Activated CD8-positive, alpha-beta memory T cell treated with anti-CD3 and anti-CD28 coated beads for 1 hour (primary cell): ENCODE measurements at places on chromosomes 16 and 17.

GRCh38 chr16:58046936-58047335 lies 21.4 kb downstream of the MMP15 start:
- DNase-seq, result no peak

GRCh38 chr17:46865100-46865499 lies 13.7 kb downstream of the WNT9B start:
- DNase-seq, result no peak

- no peak for DNase-seq
Measured at GRCh38 chr16:21226749-21227148, 6.8 kb upstream of the ANKS4B start.

DNA sequence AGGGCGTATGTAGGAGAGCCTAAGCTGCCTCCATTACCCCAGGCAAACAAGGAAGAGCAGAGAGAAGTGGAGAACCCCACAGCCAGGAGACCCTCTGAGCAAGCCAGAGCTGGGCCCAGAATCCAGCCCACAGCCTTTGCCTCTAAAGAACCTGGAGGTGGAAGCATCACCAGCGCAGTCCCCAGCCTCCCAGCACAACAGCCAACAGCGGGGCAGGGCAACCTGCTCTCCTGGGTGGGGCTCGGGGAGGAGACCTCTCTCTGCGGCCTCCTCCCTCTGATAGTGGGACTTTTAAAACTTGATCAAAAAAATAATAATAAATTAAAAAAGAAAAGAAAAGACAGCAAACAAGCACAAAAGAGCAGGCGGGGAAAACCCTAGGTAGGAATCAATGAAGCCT lies 45.9 kb downstream of the AXIN2 start:
- no peak for DNase-seq

DNA sequence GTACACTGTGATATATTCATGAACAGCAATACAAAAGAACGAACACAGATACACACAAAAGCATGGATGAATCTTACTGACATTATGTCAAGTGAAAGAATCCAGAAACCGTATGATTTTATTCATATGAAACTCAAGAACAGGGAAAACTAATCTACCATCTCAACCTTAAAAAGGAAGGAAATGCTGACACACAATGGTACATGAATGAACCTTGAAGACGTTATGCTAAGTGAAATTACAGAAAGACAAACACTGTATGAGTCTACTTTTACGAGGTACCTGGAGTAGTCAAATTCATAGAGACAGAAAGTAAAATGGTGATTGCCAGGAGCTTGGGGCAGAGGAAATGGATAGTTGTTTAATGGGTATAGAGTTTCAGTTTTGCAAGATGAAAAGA lies 8.7 kb upstream of the PRKCB start:
- DNase-seq, result no peak

GRCh38 chr17:4679658-4680057 lies 24.3 kb downstream of the PELP1 start:
- no peak for DNase-seq

- no peak for DNase-seq
Measured at GRCh38 chr17:38538906-38539305, 66.8 kb downstream of the SRCIN1 start.

GRCh38 chr17:56995766-56996165 lies 17.8 kb downstream of the SCPEP1 start:
- DNase-seq, result no peak

DNA sequence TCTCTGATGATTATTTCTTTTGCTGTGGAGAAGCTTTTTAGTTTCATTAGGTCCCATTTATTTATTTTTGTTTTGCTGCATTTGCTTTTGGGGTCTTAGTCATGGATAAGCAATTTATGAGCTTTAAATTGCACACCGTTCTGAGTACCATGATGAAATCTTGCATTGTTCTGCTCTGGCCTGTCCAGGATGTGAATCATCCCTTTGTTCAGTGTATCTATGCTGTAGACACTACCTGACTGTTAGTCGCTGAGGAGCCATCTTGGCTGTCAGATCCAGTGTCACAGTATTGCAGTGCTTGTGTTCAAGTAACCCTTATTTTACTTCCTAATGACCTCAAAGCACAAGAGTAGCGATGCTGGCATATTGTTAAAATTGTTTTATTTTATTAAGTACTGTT lies 218.0 kb upstream of the CNTNAP4 start:
- DNase-seq, result no peak

DNA sequence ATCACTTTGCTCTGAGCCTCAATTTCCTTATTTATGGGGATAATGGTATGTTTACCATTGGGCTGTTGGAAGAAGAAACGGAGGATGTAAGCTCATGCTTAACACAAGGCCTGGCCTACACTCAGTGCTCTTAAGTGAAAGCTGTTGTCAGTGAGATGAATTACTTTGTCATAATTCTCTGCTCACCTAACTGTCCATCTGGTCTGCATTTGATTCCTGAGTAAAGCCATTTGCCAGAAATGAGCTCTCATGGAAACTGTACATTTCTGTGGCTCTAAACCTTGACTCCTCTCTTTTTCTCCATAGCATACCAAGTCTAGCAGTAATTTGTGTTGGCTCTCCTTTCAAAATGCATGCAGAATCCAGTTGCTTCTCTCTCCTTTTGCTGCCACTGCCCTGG lies 445.7 kb downstream of the UTP18 start:
- DNase-seq, result no peak

GRCh38 chr17:60327134-60327900 lies 64.6 kb downstream of the USP32 start:
- DNase-seq, result no peak

GRCh38 chr17:41803049-41804020 lies 8.4 kb downstream of the P3H4 start:
- DNase-seq, result no peak

DNA sequence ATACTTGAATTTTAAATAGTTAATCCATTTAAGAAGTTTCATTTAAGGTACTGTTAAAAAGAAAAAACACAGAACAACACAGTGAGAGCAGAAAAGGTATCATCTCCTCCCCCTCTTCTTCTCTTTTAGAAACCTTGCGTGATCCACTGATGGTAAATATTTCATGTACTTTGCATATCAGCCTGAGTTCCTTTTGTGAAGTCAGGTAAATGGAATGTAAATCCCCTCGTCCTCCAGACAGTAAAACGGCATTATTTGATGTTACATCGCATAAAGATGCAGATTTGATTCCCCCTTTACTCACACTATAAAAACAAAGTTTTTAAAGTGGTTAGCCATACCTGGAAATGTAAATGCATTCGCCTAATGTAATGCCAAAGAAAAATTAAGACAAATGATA lies 234.4 kb downstream of the WWOX start:
- no peak for DNase-seq

DNA sequence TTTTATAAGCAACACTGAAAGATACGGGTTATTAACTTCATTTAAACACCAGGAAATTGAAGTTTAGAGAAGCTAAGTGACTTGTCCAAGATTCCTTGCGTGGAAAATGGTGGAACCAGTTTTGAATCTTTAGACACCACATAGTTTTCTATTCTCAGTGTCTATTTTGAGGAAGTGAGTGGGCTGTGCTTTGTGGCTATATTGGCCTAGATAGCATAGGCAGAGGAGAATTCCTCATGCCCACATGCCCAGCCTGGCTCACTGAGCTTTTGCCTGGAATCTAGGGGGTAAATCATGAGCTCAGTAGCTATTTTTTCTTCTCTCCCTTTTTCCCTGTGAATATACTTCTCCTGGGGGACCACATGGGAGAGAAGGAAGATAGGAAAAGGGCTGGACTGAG lies 431.3 kb downstream of the HS3ST3B1 start:
- no peak for DNase-seq

GRCh38 chr17:43449470-43450248 lies 34.1 kb upstream of the DHX8 start:
- DNase-seq, result no peak

- DNase-seq, result no peak
Measured at GRCh38 chr17:1813088-1813487, 16.6 kb downstream of the SMYD4 start.

GRCh38 chr16:74842413-74842812 lies 67.8 kb upstream of the FA2H start:
- no peak for DNase-seq

GRCh38 chr17:57288773-57289121 lies 32.4 kb downstream of the MSI2 start:
- no peak for DNase-seq

GRCh38 chr16:9845661-9846361 lies 336.4 kb downstream of the GRIN2A start:
- DNase-seq, result no peak

DNA sequence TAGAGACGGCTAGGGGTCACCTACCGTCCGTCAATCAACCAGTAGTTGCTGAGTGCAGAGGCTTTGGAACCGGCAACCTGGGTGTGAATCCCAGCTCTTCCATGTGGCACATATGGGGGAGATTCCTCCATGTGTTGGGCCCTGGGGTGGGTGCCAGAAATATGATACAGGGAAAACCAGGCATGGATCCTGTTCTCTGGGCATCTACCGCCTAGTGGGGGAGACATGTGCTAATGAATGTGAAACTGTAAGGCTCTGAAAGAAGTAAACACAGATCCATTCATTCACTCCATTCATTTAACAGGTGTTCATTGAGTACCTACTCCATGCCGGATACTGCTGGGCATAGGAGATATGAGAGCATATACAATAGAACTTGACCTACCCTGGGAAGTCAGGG lies 39.5 kb upstream of the SDK2 start:
- DNase-seq, result no peak

GRCh38 chr16:8110572-8111514 lies 479.5 kb downstream of the TMEM114 start:
- DNase-seq, result no peak

- DNase-seq, result no peak
Measured at GRCh38 chr17:15436473-15437302, 30.7 kb downstream of the CDRT4 start.

DNA sequence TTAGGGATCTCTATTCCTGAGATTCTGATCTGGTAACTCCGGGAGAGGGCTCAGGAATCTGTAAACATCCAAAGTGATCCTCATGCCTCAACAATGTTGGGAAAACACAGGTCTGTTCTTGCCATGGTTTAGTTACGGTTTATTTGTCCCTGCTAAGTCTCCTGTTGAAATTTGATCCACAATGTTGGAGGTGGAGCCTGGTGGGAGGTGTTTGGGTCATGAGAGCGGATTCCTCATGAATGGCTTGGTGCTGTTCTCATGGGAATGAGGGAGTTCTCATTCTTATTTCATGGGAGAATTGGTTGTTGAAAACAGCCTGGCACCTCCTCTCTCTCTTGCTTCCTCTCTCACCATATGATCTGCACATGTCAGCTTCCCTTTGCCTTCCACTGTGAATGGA lies 608.6 kb upstream of the GOT2 start:
- DNase-seq, result no peak

DNA sequence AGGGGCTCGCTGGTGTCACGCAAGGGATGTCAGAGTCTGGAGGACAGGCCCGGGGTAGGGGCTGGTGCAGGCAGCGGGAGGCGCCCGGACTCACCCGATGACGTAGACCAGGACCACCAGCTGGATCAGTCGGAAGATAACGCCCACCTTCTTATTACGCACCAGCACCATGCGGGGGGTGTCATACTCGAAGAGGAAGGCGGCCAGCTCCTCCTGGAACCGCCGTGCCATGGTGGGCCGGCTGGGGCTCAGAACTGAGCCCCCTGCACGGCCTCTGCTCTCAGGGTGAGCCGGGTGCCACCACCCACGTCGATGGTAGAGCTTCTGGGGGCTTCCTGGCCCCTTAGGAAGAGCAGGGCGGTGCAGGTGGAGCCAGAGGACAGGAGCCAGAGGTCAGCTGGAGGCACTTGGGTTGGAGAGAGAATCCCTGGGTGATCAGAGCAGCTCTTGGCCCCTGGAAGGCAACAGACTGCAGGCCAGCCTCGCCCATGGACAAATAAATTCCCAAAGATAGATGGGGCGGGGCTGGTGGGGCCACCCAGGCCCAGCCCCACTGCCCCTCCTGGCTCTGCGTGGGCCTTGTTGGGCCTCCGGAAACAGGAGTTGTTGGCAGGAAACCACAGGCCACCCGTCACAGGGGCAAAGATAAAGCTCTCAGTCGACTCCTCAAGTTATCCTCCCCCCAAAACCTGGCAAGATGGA lies at the start of gene P2RX1:
TSS of gene P2RX1 (minus strand) at position 471 of the 702 bp plus-strand sequence. CDS start at position 231, 240 bp downstream.
- no peak for DNase-seq

- DNase-seq, result no peak
Measured at GRCh38 chr16:57045694-57046381, 46.5 kb upstream of the CPNE2 start.

DNA sequence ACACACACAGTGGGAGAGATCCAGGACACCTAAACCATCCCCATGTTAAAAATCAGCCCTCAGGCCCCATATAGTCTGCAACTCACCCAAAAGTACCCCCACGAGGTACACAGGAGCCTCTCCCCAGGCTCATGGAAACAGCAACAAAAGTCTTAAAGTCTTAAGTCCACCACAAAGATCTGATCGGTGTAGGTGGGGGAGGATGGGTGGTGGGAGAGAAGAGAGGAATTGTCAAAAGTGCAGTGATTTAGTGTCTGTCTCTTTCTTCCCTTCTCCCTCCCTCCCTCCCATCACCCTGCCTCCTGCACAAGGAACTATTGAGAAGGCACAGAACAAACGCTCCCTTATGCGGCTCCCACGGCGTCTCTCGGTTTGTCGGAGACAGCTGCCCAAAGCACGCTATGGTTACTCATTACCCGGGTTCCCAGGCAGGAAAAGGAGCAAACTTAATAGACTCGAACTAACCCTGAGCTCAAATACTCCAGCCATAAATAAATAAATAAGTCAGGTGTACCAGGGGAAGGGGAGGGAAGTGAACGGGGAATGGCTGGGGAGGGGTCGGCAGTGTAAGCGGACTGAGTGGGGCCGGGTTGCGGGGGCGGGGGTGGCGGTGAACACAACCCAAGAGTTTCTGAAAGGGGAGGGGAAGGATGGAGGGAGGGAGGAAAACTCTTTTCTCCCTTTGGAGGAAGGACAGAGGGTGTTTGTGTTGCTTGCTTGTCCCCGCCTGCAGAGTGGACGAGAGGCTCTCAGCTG lies 477.4 kb downstream of the SLC39A11 start:
- DNase-seq, result no peak

- no peak for DNase-seq
Measured at GRCh38 chr17:15464231-15464985, 3.0 kb downstream of the CDRT4 start.

DNA sequence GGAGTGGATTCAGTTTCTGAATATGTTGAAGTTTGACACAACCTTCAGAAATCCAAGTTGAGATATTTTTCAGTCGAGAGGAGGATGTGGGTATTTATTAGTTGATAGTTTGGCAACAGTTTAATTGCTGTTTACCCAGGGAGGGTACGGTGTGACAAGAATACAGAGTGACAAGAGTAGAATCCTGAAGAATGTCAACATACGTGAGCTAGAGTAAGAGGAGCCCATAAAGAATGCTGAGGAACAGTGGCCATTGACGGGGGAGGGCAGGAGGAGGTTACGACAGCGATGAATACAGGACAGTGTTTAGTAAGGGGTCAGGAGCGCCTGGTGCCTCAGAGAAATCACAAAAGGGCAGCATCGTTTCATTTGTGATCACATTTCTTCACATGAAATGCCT lies 76.5 kb downstream of the AATF start:
- DNase-seq, result no peak

- DNase-seq, result no peak
Measured at GRCh38 chr16:81752225-81752875, 26.7 kb upstream of the PLCG2 start.

GRCh38 chr16:6190776-6191175 lies 1093.2 kb upstream of the EEF2KMT start:
- DNase-seq, result no peak
